ENCODE measurements at places on chromosomes 1 and 21.
A peak's percentile ranks its signal among the peaks of the same experiment; 100 is the strongest.

- no peak for DNase-seq
Measured at GRCh38 chr1:93317207-93317606, 28.5 kb upstream of the DR1 start.

- no peak for DNase-seq
Measured at GRCh38 chr1:93016171-93016570, 54.9 kb upstream of the DIPK1A start.

DNA sequence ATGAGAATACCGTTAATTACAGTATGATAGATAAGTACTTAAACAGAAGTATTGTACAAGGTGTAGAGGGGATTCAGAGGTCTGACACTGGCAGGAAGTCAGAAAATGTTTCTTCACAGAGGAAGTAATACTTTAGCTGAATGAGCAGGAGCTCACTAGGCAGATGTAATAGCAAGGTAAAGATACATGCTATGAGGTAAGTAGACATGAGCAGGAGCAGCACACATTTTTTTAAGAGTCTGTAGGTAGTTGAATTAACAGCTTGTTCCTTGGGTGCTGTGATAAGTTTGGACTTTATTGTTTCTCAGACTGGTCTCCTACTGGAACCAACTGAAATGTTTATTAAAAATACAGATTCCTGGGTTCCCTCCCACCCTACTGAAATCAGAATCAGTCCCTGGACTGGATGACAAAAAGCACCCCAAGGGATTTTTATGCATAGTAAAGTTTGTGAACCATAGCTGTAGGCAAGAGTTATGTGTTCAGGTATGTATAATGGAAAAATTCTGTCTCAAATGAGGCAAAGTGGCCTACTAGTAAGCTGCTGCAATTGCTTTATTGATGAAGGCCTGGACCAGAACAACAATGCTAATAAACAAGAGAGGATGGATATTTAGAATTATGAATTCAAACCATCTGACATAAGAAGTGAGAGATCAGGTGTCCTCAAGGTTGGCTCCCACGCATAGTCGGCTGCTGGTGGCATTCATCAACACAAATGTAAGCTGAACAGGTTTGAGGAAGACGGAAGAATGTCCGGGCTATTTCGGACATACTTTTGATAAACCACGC is 902 bp downstream of the AP4B1 start:
- DNase-seq, result peak; percentile 45

DNA sequence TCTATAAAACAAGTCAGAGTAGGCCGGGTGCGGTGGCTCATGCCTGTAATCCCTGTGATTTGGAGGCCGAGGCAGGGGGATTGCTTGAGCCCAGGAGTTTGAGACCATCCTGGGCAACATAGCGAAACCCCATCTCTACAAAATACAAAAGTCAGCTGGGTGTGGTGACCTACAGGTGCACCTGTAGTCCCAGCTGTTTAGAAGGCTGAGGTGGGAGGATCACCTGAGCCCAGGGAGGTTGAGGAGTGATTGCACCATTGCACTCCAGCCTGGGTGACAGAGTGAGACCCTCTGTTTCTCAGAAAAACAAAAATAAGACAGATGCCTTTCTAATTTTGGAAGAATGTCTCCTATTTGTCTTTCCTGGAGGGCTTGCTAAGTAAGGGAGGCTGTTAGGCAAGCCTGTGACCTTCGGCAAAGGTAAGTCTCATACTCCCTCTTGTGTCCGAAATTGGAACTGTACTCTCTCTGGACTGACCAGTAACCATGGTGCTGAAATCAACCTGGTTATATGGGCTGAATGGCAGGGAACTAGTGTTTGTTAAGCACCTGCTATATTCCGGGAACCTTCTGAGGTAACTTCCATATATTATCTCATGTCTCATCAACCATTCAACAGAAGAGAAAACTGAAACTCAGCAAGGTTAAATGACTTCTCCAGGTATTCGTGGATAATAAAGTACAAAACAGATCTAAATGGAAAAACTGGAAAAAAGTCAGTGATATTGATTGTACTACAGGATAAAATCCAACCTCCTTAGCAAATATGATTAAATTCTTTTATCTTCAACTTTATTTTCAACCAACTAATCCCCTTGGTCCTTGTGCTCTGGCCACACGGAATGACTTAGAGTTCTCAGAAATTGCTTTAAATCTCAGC is 11.8 kb upstream of the RAB3B start:
- DNase-seq, result peak; percentile 92

DNA sequence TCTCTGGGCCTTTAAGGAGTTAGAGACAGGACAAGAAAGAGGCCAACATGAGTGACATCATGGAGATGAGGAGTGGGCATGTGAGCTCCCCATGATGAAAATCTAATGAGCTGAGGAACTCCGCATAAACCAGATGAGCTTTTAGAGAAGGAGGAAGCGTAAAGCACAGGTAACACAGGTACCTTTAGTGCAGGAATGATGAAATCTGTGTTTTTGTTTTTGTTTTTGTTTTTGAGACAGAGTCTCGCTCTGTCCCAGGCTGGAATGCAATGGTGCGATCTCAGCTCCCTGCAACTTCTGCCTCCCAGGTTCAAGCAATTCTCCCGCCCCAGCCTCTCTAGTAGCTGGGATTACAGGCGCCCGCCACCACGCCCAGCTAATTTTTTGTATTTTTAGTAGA is 12.7 kb upstream of the FAM89A start:
- no peak for DNase-seq

DNA sequence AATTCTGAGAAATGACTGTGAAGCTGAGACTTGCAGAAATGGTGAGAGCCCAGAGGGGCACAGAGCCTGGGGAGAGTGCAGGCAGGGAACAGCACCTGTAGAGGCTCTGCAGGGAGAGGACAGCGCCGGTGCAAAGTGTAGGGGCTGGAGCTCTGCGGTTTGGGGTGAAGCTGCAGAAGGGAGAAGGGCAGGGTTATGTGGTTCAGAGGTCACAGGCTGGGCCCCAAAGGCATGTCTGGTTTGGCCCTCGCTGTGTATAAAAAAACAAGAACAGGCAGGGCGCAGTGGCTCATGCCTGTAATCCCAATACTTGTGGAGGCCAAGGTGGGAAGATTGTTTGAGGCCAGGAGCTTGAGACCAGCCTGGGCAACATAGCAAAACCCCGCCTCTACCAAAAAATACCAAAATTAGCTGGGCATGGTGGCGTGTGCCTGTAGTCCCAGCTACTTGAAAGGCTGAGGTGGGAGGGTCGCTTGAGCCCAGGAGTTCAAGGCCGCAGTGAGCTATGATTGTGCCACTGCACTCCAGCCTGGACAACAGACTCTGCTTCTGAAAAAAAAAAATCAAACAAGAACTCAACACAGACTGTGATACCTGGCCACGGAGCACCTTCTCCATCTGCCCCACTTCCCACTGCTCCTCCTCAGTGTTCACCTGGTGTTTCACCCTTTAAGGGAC is 29.1 kb downstream of the SERINC2 start:
- no peak for DNase-seq

GRCh38 chr1:38028105-38028591 is 15.6 kb downstream of the UTP11 start:
- peak; percentile 52 for DNase-seq

- peak; percentile 72 for DNase-seq
Measured at GRCh38 chr1:111738436-111739193, 580 bp downstream of the INKA2 start.

DNA sequence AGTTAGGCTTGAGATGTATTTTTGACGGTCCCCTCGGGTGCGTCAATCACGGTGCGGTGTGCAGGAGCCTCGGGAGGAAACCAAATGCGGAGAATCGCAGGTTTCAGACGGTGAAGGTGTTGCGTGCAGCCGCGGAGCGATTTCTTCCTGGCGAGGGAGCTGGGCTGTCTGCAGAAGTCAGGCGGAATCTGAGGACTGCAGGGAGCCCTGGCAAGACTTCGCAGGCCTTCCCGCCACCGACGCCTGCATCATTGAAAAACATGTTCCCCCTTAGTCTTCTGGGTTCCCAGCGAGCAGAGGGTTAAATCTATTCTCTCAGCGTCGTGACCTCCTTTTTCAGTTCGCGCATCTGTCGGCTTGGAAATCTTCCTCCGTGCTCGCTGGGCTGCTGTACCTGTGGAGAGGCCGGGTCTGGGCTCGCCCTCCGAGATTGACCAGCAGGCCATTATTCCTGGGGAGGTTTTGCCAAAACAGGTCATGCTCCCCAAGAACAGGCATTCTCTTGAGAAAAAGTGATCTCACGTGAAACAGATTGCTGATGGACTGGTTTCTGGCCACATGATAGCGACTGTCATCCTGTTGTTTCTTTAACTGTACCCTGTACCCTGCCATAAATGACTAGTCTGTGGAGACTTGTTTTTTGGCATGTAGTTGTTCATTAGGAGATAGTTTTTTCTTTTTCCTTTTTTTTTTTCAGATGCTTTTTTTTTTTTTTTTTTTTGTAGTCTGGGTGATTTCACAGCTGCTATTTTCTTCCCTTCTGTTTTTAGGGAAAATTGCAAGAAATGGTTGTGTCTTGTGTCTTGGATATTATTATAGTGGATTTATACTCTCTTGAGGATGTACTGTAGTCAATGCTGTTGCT is 894 bp downstream of the EPB41 start:
- no peak for DNase-seq

DNA sequence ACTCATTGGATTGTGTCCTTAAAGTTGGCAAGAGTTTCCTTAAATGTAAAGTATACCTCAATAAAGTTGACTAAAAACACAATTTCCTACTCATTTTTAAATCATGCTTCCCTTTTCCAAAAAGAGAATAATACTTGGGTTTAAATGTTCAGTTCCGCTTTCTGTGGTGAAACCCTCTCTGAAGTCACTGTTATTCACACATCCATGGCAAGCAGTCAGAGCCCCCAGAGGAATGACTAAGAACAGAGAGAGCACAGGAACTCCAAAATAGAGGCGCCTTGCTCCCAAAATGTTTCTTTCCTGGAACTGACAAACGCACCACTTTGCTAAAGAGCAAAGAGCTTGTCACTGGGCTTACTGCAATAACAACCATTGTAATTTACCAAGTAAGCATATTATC is 142.5 kb downstream of the TIAM1 start:
- DNase-seq, result no peak

- DNase-seq, result peak; percentile 87
Measured at GRCh38 chr1:156608036-156608674, 6.9 kb upstream of the GPATCH4 start.

GRCh38 chr1:164562511-164562910 is 3.5 kb downstream of the PBX1 start:
- no peak for DNase-seq

DNA sequence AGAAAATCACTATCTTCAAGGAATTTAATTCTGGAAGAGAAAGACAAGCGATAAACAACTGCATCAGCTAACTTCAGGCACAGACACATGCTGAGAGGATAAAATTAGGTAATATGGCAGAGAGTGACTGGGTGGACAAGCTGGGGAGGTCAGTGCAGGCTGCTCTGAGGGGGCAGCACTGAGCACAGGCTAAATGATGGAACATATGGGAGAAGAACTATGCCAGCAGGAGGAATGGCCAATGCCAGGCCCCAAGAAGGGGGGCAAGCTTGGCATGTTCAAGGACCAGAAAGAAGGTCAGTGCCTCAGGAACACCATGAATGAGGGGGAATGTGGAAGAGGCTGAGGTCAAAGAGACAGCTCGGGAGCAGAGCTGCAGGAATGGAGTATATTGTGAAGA is 190.7 kb upstream of the MAP1LC3C start:
- no peak for DNase-seq

DNA sequence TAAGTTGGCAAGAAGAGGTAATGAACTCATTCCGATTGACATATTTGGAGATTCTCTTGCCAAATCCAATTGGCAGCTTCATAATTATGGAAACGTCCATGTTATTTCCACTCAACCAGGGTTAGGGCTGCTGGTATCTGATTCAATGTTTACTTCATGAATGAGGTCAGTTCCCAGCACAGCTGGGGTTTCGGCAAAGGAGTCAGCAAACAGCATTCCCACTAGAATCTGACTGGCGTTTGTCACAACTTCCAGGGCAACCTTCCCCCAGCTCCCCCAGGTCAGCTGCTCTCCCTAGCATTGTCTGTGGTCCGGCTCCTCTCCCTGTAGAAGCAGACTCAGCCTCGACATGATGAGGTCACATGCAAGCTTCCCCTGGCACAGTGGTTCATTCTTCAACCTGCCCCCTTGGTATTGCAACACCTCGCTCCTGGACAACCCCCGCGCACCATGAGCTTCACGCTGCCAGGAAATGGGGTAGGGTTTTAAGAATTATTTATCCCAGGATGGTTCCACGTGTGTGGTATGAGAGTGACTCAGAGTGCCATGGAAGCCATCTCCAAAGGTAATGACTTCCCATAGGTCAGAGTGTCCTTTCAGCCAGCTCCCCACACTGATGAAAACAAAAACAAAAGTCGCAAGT is 100.7 kb upstream of the SLC25A33 start:
- DNase-seq, result no peak

- no peak for DNase-seq
Measured at GRCh38 chr1:90564164-90564563, 152.9 kb downstream of the BARHL2 start.

DNA sequence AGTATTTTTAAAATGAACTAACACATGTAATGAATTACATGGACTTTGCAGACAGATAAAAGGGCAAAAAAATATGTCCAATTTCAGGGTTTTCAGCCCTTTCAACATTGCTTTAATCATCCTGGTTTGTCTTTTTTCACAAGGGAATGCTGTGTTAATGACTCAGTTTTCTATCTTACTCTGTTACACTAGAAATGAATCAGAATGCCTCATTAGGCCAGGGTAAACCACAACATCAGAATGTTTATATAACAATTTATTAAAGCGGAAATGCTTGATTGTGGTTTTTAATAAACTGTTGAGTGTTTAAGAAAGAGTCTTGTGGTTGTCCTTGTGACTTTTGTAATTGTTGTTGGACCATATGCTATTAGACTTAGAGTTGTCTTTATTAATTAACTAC is 13.5 kb downstream of the GORAB start:
- DNase-seq, result no peak

- no peak for DNase-seq
Measured at GRCh38 chr1:112882271-112882744, 73.7 kb downstream of the SLC16A1 start.

DNA sequence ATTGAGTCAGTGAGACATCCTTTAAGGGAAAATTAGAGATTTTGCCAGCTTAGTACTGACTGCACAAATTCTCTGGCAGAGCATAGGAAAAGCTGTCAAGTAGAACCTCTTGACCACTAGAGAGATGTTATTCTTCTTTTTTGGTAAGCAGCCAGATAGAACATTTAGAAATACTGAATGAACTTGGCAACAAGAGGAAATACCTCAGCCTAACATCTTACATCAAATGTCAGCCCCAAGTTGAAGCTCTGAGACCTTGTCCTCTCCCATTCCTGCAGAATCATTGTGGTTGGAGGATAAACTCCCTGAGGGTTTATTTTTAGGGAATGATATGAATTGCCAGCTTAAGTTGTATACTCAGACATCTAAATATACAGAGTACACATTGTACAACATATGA is 53.5 kb downstream of the MIGA1 start:
- no peak for DNase-seq

GRCh38 chr1:75733661-75734060 is 9.2 kb downstream of the ACADM start:
- no peak for DNase-seq

GRCh38 chr1:97832481-97832880 is 88.4 kb downstream of the DPYD start:
- DNase-seq, result no peak

GRCh38 chr1:101588677-101589076 is 351.9 kb downstream of the S1PR1 start:
- DNase-seq, result no peak
